CD4-positive, alpha-beta T cell treated with Interleukin-21 for 1 hour (primary cell): ENCODE measurements at places on chromosomes 2 and 18.

DNA sequence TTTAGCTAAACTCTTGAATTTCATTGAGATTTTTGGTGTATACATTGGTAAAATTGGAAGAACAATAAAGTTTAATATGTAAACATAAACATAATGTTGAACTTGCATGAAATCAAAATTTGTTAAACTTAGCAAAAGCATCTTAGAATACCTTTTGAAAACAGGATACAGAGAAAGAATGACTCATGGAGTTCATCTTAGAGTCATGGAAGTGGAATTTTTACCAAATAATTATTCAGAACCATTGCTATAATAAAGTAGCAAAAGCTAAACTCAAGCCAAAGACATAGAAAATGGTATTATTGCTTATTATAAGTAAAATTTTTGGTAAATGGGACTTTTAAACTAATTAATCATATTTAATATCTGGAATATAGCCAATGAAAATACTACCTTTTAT, 841.6 kb upstream of the SLC39A10 start:
- no peak for DNase-seq

GRCh38 chr2:187037310-187037709, 188.3 kb upstream of the ZSWIM2 start:
- DNase-seq = no peak

DNA sequence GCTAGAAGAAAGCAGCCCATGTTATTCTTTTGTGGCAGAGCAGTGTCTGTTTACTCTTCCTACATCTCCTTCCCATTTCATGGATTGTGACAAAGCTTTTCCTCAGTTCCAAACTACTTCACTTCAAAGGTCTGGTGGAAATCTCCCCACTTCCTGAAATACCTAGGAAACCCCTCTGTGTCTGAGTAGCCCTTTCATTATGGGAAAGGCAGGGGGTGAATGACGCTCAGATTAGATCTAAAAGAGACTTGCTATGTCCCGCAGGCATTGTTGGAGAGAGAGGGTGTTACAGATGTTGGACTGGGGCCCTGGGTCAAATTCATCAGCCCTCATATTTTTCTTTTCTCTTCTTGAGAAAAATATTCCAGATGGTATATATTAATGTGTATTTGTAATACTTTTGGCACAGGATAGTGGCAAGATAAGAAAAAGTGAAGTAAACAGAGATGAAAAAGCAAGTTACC, 675.0 kb downstream of the IRS1 start:
- no peak for DNase-seq

DNA sequence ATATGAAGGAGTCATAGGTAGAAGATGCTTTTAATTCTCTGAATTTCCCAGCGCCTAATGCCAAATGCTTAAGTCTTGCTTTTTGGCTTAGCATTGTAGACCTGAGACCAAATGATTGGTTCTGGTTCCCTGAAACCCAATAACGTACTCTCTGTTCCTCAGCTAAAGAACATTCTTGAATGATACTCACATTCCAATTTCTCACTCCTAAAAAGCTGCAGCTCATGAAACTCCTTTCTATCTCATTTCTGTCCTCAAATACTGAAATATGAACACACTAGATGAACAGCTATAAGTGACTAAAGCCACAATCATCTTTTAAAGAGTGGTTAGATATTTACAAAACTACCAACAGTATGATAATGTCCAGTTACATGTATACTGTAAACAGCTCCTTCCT, 272.1 kb downstream of the SLC8A1 start:
- DNase-seq = no peak

GRCh38 chr2:165961818-165962217, 8.2 kb upstream of the TTC21B start:
- DNase-seq = no peak

GRCh38 chr2:23653326-23653725, 268.3 kb downstream of the KLHL29 start:
- DNase-seq = no peak

GRCh38 chr2:226845386-226846116, 9.7 kb downstream of the RHBDD1 start:
- no peak for DNase-seq

DNA sequence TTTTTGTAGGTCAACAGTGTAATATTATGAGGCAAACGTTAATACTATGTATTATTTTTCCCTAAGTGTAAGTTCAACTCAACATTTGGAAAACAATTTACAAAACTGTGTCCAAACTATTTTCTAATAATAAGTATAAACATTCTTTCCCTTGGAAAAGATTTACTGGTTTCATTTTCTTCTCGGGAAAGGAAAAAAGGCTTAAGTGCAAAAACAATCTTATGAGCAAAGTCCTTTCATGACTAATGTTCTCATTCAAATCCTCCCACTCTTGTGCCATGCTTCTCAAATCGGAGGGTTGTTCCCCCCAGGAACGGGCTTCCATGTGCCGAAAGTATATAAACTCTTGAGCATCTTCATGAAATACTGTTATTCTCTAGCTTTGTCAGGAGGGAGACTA, 19.8 kb upstream of the L3MBTL4 start:
- no peak for DNase-seq

DNA sequence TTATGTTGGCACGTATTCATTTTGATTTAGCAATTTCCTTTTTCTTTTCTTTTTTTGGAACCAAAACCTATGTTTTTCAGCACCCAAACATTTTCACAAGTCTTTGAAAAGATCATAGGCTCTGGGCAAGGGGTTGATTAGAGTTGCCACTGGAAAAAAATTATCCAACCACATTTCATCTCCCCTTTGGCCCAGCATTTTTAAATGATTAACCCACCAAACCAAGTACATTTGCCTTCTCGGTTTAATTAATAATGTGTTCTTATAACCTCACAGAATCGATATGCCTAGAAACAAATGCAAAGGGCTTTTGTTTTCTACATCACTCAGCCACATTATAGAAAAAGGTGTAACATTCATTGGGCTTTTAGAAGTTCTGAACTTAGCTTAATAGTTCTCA, 66.1 kb downstream of the CHST9 start:
- no peak for DNase-seq

DNA sequence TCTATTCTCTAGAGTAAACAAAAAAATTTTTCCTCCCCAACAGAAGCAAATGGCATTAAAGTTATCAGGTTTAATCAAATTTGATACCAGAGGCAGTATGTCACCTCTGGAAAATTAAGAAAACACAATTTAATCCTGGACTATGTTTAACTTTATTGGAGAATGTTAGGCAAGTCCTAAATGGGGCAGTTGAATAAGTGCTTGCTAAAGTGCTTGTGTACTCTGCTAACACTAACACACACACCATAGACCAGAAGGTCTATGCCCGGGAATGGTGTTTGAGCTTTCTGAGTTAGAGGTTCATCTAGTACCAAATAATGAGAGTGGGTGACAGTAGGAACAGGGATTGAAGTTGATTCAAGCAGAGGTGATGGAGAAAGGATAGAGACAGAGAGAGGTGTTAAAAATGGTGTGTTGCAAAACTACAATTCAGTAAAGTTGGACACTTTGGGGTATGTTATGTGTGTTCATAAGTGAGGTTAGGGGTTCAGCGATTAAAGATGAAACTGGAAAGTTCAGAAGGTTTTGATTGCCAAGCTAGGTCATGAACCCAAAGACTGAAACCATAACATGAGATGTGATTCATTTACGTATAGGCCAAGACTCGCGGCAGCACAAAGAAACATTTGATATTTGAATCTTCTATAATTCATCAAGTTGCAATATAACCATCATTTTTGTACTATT, 40.5 kb upstream of the PEX13 start:
- DNase-seq = no peak

- no peak for DNase-seq
Observed at GRCh38 chr2:51697095-51697494, 665.2 kb upstream of the NRXN1 start.

GRCh38 chr2:110167326-110168000, 37.4 kb downstream of the NPHP1 start:
- no peak for DNase-seq

DNA sequence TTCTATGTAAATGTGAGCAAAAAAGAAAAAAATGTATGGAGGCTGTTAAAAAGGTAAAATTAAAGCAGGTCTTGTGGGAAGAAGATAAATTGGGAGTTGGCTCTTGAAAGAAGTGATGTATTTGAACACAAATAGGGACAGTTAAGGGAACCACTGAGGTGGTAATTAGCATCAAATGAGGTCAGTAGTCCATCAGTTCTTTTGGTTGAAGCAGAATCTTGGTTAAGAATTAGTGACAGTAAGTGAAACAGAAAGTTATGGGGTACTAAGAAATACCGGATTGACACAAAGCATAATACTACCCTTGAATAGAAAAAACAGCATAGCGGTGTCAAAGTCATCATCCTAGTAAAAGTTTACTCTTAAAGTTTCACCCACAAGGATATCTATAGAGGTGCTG, 352.6 kb upstream of the VRK2 start:
- DNase-seq = no peak

- no peak for DNase-seq
Observed at GRCh38 chr18:79564441-79564840, 115.2 kb upstream of the CTDP1 start.

- DNase-seq = no peak
Observed at GRCh38 chr2:15230599-15231192, 330.4 kb downstream of the NBAS start.

- no peak for DNase-seq
Observed at GRCh38 chr2:46983065-46983801, 67.6 kb upstream of the MCFD2 start.

DNA sequence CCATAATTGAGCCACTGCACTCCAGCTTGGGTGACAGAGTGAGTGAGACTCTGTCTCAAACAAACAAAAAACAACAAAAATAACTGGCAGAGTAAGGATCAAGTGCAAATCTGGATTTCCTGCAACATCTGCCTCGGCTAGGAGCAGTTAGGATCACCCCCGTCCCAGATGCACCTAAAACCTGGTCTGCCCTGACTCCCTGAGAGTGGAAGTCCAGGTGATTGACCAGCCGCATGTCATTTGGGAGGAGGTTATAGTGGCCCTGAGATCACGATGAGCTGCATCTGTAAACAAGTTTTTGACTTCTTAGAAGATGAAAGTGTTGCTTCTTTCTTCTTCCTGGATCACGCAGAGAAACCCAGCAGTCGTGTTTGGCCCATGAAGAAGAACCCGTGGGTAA, 5.0 kb upstream of the ESPNL start:
- DNase-seq = no peak

DNA sequence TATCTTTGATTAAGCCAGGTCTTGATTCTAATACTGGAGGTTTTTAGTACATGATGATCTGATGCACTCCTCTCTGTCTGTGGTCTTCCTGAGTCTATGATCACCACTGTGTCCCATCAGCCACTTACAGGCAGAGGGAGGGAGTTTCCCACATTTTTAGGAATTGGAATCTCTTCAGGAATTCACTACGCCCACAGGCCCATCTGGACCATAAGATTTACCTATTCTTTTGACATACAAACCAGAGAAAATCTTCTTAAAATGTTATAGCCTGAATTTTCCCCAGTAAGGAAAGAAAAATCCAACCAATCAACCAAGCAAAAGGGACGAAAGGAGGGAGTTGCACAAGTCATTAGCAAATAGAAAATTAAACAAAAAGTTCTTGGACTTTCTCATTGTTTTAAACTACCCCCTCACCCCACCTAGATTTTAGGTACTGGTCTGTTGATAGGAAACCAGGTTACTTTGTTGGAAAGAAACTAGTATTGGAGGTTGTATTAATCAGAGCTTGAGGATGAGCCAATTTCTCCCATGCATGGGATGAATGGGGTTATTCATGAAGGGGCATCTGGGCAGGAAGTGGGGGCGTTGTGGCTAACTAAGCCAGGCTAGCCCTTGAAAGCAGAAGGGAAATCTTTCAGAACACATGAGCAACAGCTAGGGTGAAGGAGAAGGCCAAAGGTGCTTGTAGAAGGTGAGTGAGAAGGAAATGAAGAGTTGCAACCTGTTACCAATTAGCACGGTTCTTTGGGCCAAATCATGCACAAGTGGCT, 328.2 kb upstream of the MEX3C start:
- DNase-seq = no peak

GRCh38 chr2:38442643-38443541, 65.8 kb upstream of the ATL2 start:
- DNase-seq = no peak

GRCh38 chr2:197784956-197785941, at the start of gene BOLL:
Gene BOLL (minus strand): TSS chr2:197785319. CDS start chr2:197781850, 3,469 bp downstream.
- no peak for DNase-seq

GRCh38 chr2:114139542-114139941, 249.7 kb downstream of the ACTR3 start:
- DNase-seq = no peak

- DNase-seq = no peak
Observed at GRCh38 chr2:187874786-187875185, 320.6 kb upstream of the TFPI start.

- no peak for DNase-seq
Observed at GRCh38 chr2:13115643-13116042, 398.9 kb downstream of the TRIB2 start.

DNA sequence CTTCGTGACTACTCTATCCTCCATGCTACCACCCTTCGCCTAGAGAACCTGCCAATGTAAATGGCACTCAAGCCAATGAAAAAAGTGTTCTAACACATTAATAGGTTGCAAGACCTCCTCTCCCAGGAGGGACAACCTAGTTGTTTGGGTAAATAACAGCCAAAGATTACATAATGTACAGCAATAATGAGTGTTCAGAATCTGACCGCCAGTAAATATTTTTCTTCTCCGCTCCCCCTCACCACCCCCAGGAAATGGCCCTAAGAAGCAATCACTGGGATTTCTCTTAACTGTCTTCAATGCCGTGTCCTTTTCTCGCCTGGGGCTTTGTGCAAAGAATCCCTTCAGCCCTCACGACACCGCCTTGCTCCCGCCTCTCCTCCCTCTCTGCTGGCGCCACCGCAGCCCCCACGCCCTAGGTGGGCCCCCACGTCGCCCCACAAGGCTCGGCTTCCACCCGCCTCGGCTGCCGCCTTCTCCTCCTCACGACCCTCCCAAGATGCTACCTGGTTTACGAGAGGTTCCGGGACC, 458 bp downstream of the HYCC2 start:
- no peak for DNase-seq

DNA sequence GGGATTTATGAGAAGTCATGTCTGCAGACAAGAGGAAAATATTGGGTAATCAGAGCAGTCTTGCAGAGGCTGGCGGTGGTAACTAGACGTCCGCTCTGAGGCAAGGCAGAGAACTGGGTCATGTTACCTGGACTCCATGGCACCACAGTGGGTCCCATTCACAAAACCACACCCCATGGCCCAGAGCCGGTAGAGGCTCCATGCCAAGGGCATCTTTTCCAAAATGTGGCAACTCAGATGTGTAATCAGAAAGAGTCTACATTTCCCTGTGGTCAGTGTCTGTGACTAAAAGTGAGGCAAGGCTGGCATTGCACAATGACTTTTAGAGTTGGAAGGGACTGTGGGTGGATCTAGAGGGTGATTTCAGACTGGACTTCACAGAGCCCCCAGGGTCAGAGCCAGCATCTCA, 113.1 kb downstream of the MREG start:
- DNase-seq = no peak

GRCh38 chr2:150624001-150624401, 136.5 kb upstream of the RND3 start:
- no peak for DNase-seq

GRCh38 chr2:44296653-44297052, 21.4 kb downstream of the SLC3A1 start:
- DNase-seq = no peak

- DNase-seq = no peak
Observed at GRCh38 chr2:203062126-203062525, 47.5 kb downstream of the NBEAL1 start.
